ENCODE measurements at places on chromosomes 4 and X.

DNA sequence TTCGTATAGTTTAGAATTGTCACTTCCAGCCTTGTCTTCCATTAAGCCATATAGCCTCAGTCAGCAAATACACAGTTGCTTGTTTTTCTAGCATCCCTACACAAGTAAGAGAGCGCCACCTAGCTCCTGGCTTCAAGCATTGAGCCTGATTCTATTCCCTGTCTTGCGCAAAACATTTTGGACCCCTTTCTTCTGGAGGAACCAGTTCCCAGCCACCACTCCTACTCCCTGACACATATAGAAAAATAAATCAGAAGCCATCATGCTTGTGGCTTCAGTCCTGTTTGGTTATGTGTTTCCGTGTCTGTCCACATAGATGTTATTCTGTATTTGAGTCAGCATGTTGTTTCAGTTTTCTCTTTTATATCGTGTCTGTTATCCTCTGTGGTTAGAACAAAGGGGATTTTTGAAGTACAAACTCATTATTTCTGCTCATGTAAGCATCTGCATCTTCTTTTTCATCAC lies 59.9 kb downstream of the GK start:
- peak; percentile 35 for DNase-seq

DNA sequence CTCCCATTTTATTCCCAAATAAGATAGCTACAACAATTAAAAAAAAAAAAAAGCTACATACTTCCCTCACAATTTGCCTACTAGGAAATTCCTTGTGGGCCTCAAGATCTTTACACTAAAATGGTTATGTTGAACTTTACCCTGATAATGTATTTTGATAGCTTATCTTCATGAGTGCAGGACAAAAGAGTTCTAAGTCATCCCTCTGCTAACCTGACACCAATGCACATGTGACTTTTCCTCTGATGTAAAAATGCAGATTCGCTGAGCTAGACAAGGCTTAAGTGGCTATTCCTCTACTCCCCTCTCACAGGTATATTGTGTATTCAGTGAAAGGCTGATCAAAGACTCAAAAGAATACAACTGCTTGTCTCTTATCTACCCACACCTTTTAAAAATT lies 22.5 kb downstream of the ELF2 start:
- DNase-seq = no peak

GRCh38 chrX:148784137-148784536 lies 283.7 kb downstream of the AFF2 start:
- DNase-seq = no peak

DNA sequence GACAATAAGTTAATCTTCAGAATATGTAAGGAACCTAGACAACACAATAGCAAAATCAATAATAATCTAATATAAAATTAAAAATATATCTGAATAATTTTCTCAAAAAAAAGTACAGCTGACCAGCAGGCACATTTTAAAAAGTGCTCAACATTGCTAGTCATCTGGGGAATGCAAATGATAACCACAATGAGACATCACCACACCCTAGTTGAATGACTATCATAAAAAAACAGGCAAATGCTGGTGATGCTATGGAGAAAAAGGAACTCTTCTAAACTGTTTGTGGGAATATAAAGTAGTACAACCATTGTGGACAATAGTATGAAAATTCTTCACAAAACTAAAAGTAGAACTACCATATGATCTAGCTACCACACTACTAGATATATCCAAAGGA lies 956.9 kb upstream of the NDST4 start:
- DNase-seq = no peak

GRCh38 chr4:6270636-6271121 lies 1.0 kb downstream of the WFS1 start:
- DNase-seq = no peak

DNA sequence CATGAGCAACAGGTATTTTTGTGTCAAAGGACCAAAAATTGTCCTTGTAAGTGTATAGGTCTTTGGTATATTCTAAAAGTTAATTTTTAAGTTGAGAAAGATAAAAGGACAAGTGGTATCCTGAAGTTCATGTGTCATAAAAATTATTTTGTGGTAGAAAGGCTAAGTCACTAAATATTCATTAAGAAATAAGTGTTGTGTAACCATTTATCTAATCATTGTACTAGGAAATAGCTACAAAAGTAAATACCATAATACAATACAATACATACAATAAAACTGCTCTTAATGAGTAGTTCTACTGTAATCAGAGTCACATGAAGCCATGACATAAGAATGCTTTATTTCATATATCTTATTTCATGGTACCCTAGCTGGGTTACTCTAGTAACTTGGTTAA lies 82.5 kb upstream of the ATOH1 start:
- DNase-seq = no peak

DNA sequence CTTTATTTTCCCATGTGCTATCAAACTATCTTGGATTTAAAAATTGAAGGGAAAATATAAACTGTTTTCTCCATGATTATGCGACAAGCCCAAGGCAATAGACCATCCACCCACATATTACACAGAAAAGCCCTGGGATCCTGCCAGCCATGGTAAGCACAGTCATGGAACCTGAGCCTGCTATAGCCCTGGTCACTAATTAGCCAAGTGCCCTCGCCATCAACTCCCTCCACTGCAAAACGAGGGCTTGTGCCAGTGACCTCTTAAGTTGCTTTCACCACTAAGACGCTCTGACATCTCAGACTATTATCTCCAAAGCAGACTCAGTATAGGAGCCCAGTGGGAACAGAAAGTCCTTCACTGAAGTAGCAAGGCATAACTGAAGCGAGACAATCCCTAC lies 69.2 kb downstream of the NLGN4X start:
- no peak for DNase-seq

DNA sequence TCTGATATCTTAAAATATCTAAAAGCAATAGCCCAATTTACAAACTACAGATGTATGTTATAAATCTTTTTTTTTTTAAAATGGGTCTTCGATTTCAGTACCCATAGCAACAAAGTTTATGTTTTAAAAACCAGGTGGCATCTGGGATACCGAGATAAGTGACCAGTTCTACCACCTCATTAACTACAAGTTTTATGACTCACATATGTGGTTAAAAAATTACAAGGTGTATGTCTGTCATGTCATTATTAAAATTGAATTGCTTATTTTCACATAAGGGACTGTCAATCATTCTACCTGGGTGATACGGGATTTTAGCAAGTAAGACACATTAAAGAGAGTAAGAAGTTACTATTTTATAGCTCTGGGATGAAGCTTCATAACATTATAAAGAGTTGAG lies 192.0 kb upstream of the ETNPPL start:
- no peak for DNase-seq

DNA sequence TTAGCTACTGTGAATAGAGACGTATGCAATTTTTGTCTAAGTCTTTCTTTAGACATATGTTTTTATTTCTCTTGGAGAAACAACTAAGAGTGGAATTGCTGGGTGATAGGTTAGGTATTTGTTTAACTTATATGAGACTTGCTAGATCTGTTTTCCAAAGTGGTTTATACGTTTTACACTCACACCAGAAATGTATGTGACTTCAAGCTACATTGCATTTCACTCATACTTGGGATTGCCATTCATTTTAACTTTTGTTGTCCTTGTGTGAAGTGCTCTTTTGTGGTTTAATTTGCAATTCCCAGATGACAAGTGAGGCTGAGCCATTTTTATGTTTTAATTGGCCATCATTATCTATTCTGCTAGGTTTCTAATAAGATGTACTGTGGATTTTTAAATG lies 817.2 kb downstream of the GLUD2 start:
- DNase-seq = no peak

DNA sequence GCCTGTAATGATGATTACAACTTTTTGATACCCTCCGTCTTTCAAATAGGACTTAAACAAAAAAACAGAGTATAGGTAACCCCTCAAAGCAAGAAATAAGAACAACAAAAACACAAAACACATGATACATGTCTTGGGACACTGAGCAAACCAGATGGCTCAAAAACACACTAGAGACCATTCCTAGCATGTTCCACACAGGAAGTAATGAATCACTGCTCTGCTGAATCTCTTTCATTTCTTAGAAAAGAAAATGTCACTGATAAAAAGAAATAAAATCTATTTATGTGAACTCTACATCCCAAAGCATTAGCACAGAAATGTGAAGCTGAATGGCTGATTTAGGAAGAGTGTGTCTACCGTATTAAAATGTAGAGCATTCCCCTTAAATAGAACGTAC lies 134.5 kb upstream of the IL15 start:
- no peak for DNase-seq

DNA sequence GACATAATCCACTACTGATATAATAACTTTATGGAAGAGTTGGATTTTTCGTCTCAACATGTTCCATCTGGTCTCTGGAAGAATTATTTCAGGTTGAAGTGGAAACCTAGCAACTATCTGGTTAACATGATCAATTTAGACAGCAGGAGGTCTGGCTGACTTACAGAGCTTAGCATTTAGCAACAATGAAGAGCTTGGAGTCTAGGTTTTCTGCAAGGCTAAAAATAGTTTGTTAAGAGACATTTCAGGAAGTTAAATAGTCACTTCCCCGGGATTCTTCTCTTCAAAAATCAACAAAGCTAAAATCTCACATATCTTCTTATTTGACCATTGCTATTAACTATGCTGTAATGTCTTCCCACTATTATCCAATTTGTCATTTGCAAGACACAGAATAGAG lies 418.6 kb upstream of the DIPK2B start:
- no peak for DNase-seq

- no peak for DNase-seq
Observed at GRCh38 chr4:18039113-18039512, 17.6 kb upstream of the LCORL start.
